Jurkat, Clone E6-1 (cell line): ENCODE measurements at places on chromosomes 6 and 20.

GRCh38 chr6:13290335-13290734, 38.0 kb downstream of the TBC1D7 start:
- no peak for DNase-seq

GRCh38 chr20:21124190-21124589, 1.7 kb upstream of the KIZ start:
- no peak for DNase-seq

GRCh38 chr6:51738614-51739013, 348.8 kb downstream of the PKHD1 start:
- no peak for DNase-seq

GRCh38 chr20:5890773-5891441, 59.4 kb downstream of the TRMT6 start:
- no peak for DNase-seq

GRCh38 chr20:18191306-18191705, 53.6 kb downstream of the KAT14 start:
- DNase-seq: no peak

DNA sequence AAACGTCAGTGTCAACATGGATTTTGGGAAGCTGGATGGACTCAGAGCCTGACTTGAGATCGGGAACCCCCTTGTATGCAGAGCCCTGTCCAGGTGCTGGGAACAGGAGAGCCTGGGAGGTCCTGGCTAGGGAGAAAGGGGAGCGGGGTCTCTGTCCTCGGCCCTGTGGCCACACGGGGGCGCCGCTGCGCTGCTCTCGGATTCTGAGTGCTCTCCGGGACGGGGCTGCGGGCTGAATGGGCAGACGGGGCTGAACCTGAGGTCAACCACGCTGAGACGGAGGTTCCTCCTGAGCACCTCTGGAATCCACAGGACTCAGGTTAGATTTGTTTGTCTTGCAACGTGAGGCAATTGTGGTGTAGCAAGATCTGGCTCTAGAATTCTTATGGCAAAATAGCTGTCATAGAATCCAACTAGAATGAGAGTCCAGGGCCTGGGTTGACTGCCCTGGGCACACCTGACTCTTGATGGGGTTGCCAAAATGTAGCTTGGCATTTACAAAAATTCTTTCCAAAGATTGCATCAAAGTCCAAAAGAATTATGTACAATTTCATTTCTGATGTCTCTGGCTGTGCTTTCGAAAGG, 20.6 kb upstream of the HLA-F start:
- no peak for DNase-seq

GRCh38 chr6:70663881-70664466, 3.7 kb upstream of the SMAP1 start:
- DNase-seq: no peak

DNA sequence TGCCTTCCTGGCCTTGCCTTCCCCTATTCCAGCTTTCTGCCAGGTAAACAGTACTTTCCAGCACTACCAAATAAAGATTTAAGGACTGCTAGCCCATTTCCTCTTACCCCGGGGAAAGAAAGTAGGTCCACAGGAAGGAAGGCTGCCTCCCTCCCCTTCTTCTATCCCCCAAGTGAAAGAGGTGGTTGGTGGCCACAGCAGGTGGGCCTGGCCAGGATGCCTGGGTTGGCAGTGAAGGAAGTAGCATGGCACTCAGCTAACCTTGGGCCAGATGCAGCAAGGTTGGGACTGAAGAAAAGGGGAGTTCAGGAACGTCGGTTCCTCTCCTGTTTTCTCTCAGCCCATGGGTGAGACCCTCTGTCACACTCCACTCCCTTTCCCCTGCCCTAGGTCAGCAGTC, 8.9 kb downstream of the NFKBIL1 start:
- DNase-seq: peak; percentile 84

- DNase-seq: no peak
These were observed 717.8 kb downstream of the EPM2A start for GRCh38 chr6:145017516-145017915.

DNA sequence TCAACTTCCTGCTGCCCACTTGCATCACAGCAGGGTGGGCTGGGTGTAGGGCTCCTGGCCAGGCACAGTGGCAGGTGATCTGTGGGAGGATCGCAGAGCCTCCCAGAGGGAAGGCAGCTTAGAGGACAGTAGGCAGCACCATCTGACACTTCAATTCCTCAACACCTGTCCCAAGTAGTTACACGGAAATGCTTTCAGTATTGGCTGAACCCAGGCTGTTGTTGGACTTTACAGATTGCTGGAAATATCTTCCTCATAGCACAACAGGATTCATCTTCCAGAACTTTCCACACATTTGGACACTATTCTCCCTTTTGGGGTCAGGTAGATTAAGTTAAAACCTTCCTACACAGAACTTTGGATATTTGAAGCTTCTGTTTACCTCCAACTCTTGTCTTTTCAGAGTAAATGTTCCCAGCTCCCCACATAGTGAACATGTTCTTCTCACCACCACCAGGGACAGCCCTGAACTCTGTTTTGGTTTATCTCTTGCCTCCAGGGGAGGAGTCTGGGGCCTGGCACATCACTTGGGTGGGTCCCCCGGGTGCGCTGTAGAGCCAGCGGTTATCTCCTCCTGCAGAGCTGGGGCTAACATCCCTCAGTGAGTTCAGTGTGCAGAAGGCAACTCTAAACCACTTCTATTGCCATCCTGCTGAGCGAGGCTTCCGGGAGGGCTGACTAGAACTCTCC, 3.5 kb upstream of the SLC22A2 start:
- DNase-seq: peak; percentile 97

GRCh38 chr20:40279390-40279789, 409.6 kb downstream of the MAFB start:
- DNase-seq: no peak

DNA sequence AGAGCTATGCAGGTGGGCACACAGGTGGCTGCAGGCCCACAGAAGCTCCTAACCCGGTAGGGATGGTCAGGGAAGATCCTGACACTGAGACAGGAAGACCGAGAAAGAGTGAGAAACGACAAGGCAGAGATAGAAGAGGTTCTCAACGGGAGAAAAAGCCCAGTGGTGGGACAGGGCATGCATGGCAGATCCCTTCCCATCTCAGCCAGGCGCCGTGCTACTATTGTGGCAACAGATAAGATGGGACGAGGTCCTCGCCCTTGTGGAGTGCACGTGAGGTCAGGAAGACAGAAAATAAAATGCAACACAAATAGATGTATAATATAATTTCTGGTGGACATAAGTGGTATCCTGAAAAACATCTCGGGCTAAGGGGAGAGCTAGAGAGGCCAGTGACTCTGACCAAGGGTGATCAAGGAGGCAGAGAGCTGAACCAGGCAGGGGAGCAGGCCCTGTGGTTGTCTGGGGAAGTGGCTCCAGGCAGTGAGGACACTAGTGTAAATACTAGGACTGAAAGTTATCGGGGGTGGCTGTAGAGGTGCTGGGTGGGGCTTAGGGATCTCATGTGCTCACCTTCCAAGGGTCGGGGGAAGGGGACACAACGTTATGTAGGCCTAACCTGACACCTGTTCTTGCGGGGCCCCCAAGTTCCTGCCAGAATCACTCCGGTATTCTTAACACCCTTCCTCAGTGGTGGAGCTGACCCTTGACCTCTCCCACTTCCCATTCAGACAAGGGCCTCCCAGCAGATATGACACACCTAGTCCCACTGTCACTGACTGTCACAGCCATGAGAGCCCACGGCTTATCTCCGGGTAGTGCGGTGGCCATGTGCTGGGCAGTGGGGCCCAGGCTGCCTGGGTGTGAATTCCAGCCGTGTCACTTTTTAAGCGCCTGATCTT, 1.0 kb downstream of the SRXN1 start:
- no peak for DNase-seq

DNA sequence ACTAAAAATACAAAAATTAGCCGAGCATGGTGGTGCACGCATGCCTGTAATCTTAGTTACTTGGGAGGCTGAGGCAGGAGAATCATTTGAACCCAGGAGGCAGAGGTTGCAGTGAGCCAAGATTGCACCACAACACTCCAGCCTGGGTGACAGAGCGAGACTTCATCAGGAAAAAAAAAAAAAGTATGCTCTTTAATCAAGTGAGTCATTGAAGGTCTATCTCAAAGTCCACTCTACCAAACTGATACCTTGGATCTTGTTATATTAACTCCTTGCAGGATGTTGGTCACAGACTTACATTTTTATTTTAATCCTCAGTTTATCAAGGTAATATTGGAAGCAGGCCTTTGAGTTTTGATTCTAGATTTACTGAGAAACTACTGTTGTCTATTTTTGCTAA, 348.7 kb downstream of the COL12A1 start:
- no peak for DNase-seq

DNA sequence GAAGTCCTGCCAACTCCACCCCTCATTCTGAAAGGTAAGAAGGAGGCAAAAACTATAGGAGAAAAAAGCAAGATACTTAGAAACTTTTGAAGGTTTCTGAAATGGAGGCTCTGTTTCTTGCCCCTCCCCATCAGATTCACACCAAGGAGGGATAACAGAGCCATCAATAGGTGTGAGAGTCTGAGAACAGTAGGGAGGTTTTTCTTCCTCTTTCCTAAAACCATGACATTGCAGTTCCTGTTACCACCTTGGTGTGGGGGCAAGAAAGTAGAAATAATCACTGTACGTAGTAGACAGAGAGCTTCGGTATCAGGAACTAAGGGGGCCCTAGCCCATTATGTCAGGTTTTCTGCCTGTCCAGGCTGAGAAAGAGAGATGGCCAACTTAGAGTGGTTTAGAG, 333.3 kb upstream of the SYNCRIP start:
- DNase-seq: no peak

GRCh38 chr6:10122164-10122563, 292.7 kb downstream of the TFAP2A start:
- DNase-seq: no peak

DNA sequence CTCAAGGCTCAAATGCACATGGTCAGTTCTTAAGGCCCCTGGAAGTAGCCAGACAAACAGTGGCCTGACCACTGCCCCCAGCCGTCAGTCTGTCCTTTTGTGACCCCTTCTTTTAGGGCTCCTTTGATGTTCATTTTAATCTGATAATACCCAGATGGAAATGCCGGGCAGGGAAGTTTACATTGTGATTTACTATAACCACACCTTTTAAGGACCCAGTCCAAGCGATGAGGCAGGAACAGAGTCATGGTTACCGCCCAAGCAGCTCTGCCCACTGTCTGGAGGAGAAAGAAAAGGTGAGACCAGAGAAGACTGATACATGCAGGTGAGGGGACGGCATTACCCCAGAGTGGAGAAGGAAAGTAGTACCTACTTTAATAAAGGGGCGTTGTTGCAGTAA, 110.6 kb downstream of the PLEKHG1 start:
- no peak for DNase-seq

DNA sequence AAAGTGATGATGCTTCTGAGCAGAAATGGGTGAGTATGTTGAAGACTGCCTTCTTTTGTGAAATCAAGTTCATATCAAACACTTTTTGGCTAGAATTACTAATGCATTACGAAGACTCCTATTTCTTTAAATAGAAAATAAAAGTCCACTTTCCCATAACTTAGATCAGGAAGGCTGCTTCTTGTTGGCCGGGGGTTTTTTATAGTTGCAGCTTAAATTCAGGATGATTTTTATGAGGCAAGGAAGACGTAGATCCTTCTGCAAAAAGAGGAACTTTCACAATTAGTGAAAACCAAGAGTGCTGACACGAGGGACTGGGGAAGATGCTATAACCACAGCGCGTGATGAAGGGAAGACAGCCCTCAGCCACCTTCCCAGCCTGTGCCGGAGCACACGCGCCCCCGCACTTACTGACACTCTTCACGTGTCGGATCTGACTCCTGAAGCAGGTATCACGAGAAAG, 206.1 kb upstream of the PRDM1 start:
- no peak for DNase-seq

- DNase-seq: no peak
These were observed 122.9 kb downstream of the PDE7B start for GRCh38 chr6:135974426-135974825.

DNA sequence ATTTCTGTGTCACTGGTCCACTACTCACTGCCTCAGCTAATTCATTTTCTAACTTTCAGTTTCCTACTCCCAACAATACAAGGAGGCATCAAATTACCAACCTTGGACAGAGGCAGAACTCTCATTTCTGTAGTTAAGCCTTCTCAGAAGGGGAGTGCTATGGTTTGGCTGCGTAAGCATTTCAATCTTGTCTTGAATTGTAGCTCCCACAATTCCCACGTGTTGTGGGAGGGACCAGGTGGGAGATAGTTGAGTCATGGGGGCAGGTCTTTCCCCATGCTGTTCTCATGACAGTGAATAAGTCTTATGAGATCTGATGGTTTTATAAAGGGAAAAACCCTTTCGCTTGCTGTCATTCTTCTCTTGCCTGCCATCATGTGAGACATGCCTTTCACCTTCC, 22.9 kb downstream of the HLA-DRA start:
- DNase-seq: no peak

- DNase-seq: peak; percentile 7
These were observed 27.0 kb downstream of the CBFA2T2 start for GRCh38 chr20:33516882-33517281.

DNA sequence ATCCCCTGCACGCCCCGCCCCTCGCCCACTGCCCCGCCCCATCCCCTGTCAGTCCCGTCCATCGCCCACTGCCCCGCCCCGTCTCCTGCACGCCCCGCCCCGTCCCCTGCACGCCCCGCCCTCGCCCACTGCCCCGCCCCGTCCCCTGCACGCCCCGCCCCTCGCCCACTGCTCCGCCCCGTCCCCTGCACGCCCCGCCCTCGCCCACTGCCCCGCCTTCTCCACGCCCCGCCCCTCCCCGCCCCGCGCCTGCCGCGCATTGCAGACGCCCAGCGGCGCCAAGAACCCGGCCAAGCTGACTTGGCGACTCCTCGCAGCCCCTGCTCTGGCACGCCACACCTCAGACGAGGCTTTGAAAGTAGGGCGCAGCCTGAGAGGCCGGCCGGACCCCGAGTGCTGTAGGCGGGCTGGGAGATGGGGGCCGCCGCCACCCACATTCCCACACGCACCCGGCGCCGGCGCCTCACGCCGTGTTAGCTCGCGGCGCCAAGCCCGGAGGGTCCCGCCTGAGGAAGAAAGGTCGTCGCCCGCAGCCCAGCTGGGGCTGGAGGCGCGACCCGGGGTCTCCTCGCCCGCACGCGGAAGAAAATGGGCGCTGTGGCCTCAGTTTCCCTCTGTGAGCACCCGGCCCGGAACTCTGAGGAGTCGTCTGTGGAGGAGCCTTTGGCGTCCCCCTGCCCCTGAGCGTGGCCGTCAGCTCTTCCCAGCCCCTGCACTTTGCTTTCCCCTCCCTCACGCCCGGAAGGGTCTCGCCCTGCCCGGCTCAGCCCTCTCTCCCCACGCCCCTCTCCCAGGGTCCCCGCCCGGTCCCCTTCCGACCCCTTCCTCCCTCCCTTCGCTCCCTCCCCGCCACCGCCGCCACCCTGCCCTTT, at the start of gene RAD21L1:
Gene RAD21L1 (plus strand): TSS at position 262 of the 872 bp plus-strand sequence. CDS start 2,410 bp downstream, outside the sequence.
- peak; percentile 23 for DNase-seq
